ENCODE measurements at places on chromosomes 2 and 18.

DNA sequence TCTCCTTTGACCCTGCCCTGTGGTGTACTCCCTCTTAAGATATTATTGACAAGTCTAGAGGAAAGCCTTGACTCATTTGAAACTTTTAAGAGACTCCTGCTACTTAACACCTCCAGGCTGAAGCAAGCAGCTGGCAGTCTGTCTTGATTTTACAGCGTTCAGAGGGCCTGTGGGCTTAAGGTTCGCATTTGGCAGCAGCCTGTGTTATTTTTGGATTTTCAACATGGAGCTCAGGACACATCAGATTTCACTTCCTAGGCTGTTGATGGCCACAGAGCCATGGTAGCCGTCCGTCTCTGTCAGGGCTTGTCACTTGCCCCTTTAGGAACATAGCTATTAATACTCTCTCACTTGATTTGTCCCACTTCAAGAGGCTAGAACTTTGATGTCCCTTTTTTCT, 73.6 kb downstream of the VWA3B start:
- DNase-seq: no peak

DNA sequence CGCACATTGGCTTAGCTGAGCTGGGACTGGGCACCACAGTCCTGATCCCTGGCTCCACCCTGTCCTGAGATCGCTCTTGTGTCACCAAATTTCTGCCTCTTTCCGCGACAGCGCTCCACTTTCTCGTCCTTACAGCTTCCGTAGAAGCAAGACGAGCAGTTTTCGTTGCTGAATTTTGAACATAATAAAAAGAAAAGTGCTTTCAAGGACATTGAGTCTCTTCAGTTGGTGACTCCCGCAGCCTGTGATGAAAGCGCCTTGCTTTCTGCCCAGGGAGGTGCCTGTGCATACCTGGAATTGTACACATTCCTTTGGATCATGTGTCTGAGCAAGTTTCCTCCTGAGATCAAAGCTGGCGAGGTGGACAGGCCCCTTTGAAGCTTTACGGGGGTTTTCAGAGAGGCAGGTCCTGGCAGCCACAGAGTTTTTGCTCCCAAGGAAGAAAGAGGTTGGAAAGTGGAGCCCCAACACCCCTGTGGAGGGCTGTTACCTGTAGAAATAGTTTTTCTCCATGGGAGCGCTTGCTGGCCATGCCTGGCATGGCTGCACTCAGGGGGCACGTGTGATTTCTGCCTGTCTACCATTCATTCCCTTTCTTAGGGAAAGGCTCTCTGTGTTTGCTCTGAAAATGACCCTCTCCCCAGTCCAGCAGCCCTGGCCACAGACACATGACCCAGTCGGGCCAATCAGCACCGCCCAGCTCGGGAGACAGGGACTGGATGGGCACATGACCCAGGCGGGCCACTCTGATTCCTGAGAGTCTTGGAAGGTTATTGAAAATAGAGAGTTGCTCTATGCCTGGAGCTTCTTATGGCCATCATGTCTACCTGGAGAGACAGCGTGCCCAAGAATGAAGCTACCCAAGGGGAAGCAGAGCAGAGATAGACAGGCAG, 115.6 kb upstream of the OTOS start:
- no peak for DNase-seq

- no peak for DNase-seq
Measured at GRCh38 chr2:188277786-188278185, 13.9 kb upstream of the GULP1 start.

- no peak for DNase-seq
Measured at GRCh38 chr2:145431181-145431951, 911.4 kb upstream of the ZEB2 start.

- no peak for DNase-seq
Measured at GRCh38 chr2:10875126-10875525, 36.6 kb upstream of the KCNF1 start.

DNA sequence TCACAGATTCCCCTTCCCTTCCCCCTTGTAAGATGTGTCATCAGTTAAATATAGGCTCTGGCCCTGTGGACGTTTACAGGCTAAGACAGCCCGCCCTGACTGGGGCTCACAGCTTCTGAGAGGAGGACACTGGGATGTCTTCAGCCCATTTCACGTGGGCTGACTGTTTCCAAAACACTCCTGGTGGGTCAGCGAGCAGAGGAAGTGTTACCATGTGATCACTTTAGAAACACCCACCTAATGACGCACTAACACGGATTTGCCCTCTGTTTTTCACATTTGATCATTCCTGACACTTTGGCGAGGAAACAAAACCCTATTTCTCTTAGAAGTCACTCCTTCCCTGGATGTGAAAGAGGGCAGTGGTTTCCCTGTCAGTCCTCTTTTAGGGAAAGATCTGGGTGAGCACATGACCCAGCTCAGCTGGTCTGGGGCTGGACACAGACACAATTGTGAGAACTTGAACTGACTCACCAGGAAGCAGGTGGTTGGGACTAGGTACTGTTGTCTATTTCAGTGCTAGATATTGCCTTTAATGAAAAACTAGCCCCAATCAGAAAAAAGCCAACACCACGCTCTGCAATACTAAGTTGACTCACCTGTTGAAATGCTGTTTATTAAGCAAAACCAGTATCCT, 38.8 kb downstream of the BMP10 start:
- DNase-seq: peak; percentile 41

DNA sequence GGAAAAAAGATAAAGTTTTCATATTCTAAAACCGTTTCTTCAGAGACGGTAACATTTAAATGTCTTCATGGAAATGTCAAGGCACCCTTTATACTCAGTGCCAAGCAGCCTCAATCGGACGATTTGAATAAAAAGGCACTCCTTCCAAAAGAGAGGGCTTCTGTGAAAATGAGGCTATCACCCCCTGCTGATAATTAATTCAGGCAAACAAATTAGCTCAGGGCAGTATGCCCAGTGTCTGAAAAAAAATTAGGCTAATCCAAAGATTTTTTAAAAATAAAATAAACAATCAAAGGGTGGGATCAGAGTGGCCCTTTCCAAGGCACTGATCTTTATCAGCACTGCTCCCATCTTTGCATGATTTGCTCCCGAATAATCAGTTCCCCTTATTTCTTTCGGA, 151.0 kb upstream of the PID1 start:
- DNase-seq: no peak

GRCh38 chr2:165864296-165864695, 70.2 kb upstream of the GALNT3 start:
- DNase-seq: no peak

GRCh38 chr2:176583607-176584006, 314.4 kb downstream of the MTX2 start:
- no peak for DNase-seq

DNA sequence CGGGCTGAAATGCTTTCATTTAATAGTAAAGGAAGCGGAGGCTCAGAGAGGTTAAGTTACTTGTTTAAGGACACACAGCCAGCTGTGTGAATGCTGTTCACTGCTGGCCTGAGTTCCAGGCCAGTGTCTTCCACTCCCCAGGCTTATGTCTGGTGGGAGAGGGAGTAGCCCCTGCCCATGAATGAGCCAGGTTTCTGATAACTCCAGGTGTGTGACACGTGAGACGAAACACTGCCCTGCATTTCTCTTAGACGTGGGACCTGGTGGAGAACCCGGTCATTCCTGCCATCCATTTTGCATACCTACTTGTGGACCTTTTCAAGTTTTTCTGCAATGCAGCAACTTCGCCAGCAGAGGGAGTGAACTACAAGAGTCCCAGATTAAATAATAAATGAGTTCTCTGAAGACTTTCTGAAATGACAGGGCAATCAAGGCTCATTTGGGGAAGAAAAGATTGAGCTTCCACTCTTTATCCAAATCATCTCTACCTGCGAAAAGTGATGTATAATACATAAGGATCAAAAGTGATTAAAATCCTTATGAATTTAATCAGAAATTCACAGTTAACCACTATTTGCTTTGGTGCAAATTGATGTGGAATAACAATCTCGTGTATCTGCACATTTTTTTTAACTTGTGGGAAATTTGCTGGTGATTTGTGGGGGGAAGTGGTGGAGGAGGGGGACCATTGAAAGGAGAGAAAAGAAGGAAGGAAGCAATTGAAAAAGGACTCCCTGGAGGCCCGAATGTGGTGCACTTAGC, 79.4 kb upstream of the ASB18 start:
- DNase-seq: no peak

GRCh38 chr2:5937851-5938565, 245.8 kb downstream of the SOX11 start:
- DNase-seq: no peak

DNA sequence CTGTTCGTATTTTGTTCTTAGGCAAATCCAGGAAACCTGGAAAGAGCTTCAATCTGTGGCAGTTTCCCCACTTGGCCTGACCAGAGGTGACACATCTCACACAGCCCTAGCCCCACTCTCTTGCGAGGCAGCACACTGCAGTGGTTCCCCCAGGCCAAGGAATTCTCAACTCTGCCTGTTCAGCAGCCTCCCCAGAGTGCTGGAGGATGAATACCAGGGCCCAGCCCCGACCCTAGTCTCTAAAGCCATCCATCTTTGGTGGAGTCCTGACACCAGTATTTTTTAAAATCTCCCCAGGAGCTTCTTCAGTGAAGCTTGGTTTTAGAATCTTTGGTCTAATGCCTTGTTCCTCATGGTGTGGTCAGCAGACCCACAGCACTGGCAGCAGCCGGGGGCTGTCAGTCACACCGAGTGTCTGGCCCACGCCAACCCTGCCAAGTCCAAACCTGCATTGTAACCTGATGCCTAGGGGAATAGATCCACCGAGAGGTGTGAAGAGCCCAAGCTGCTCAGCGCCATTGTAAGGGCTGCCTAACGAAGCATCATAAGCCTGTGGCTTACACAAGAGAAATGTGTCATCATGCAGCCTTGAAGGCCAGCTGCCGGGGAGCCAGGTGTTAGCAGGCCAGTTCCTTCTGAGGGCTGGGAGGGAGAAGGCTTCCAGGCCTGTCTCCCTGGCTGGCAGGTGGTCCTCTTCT, 428.7 kb upstream of the ID2 start:
- DNase-seq: no peak

GRCh38 chr2:215405722-215406581, 29.9 kb downstream of the FN1 start:
- DNase-seq: no peak

DNA sequence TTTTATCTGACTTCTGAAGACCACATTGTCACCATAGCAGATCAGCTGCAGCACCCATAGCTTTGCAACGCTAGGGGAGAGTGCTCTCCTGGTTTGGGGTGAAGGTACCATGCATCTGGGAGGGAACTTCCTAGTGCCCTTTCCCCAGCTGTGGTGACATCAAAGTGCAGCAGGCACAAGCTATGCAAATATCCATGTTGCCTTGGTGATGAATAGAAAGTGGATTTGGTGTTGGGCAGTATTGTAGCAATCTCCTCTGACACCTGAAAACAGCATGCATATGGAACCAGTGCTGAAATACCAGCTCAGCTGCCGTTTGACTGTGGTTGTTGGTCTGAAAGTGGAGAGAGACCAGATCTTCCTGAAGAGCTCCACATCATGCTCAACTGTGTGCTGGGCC, 37.1 kb downstream of the BCL2L11 start:
- DNase-seq: no peak

GRCh38 chr2:120969613-120970355, 234.1 kb downstream of the GLI2 start:
- no peak for DNase-seq

DNA sequence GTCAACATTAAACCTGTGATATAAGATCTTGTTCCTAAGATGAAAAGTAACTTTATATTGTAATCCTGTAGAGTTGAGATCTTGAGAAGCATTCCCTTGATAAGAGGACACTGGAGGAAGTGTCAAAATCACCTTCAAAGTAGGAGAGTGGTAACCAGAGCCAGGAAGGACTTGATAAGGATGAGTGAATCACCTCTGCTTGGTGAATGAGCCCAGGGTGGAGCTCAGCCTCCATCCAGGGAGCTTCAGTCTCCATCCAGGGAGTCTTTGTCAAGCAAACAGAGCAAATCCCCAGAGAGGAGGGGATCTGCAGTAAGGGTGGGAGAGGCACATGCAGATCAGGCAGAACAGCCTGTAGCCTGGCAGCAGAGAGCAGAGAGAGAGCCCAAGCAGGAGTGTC, 167.1 kb upstream of the SIX2 start:
- no peak for DNase-seq

DNA sequence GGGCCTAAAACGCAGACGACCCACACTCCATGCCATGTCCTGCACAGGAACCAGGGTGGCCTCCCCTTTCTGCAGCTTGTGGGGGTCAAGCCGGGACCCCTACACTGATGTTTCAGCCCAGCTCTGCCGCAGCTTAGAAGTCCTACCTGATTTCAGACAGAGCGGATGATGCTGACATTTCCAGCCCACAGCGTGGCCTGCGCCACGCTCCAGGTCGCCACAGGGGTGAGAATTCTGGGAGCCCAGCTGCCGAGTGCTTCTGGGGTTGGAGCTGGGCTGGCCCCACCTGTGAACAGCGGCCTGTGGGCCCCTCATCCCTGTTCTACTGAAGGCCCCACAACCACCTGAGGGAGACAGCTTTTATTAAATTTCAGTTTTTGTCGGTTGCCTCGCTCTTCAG, 77.2 kb downstream of the NFATC1 start:
- no peak for DNase-seq

GRCh38 chr2:79129804-79130203, 9.5 kb downstream of the REG1A start:
- no peak for DNase-seq

DNA sequence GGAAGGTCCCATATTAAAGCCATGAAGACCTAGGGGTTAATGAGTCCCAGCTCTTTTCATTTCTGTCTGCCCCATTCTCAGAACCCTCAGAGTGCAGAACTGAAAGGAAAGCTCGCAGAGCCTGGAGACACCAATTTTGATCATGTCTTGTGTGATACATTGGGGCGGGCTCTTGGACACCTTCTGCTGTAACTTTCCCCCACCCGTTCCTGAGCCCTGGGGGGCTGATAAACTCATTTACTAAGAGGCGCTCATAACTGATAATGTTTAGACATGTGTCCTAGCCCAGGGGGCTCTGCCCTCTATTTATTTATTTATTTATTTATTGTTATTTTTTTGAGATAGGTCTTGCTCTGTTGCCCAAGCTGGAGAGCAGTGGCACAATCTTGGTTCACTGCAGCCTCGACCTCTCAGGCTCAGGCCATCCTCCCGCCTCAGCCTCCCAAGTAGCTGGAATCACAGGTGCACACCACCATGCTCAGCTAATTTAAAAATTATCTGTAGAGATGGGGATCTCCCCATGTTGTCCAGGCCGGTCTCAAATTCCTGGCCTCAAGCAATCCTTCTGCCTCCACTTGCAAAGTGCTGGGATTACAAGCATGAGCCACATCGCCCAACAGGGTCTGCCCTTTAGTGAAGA, 72.4 kb upstream of the HAAO start:
- DNase-seq: no peak

- DNase-seq: no peak
Measured at GRCh38 chr18:30457156-30457555, 585.4 kb downstream of the DSC3 start.

- DNase-seq: peak; percentile 25
Measured at GRCh38 chr18:69895066-69896047, 52.3 kb downstream of the CD226 start.

- DNase-seq: no peak
Measured at GRCh38 chr2:235719146-235719942, 225.5 kb downstream of the AGAP1 start.

DNA sequence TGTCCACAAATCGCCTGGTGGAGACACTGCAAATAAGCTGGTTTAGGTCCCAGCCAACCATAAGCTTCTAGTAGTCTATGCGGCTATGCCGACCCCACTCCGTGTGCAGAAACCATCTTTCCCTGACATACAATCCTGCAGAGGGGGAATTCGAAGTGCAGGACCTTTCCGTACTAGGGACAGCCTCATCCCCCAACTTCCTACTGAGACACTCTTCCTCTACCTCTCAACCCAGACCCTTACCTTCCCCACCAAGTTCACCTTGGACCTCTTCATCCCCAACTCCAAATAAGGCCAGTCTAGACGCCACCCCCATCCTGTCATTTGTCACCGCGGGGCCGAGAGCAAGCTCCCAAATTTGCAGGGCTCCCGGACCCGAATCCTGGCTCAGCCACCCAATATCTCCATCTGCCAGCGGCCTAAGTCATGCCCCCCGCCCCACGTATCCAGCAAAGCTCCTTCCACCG, 496 bp downstream of the SUCLG1 start:
- DNase-seq: peak; percentile 14

All from stimulated activated naive CD4-positive, alpha-beta T cell treated with Interleukin-2 at 50 U/mL for 16 hours (primary cell).